Activated CD4-positive, CD25-positive, alpha-beta regulatory T cell treated with anti-CD3 and anti-CD28 coated beads, Interleukin-2, amount 50 U/mL, for 72 hours (primary cell): ENCODE measurements at places on chromosomes 7 and 10.

GRCh38 chr7:158672975-158673374 lies 31.6 kb downstream of the NCAPG2 start:
- no peak for DNase-seq

GRCh38 chr10:69434169-69434568 lies 17.1 kb upstream of the TSPAN15 start:
- no peak for DNase-seq

DNA sequence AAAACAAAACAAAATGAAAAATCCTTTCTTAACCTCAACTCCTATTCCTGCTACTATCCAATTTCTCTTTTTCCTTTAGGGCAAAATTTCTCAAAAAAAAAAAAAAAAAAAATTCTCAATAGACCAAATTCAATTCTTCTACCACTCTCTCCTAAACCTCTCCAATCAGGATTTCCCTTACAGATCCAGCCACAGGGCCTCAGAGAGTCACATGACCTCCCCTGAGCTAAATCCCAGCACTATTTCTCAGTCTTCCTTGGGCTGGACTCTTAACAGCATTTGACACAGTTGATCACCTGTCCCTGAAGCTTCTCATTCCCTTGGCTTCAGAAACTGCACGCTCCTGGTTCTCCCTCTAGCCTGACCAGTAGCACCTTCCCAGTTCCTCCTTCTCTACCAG lies 4.9 kb downstream of the ZNF12 start:
- no peak for DNase-seq

- DNase-seq, result no peak
Observed at GRCh38 chr10:119826771-119827170, 45.9 kb downstream of the MCMBP start.

GRCh38 chr10:114767101-114767985 lies 54.2 kb upstream of the FHIP2A start:
- peak; percentile 35 for DNase-seq

- DNase-seq, result no peak
Observed at GRCh38 chr7:123738808-123739207, 10.0 kb downstream of the WASL start.

GRCh38 chr10:11378835-11379234 lies 232.6 kb downstream of the USP6NL start:
- DNase-seq, result no peak

- no peak for DNase-seq
Observed at GRCh38 chr10:43906490-43906889, 257.8 kb upstream of the ZNF32 start.

GRCh38 chr10:108616559-108617285 lies 1306.6 kb downstream of the XPNPEP1 start:
- DNase-seq, result no peak

- no peak for DNase-seq
Observed at GRCh38 chr10:59285073-59285472, 77.3 kb downstream of the FAM13C start.

DNA sequence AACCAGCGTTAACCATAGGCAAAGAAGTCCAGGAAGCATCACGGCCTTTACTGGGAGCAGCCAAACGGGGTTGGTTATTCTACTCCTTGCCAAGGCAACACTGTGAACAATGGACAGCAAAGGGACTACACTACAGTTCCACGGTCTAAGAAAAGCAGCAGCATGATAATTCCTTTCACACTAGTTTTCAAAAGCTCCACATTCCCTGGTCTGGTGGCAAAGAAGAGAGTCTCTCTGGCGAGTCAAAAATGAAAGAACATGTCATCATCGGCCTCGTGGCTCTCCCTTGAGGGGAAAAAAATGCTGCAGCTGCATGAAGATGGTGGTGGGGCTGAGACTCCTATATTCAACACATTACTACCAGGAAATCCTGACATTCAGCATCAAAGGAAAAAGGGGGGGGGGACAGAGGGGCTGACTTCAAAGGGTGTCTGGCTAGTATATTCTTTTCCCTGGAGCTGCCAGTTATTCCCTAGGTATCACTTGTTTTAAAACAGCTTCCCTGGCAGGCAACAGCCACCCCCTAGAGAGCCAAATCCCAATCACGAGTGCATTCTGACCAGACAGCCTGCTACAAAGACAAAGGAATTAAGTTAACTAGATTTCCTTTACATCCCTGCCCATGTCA lies 49.1 kb downstream of the SLC37A3 start:
- DNase-seq, result no peak

- no peak for DNase-seq
Observed at GRCh38 chr7:104890216-104890615, 123.8 kb upstream of the KMT2E start.

DNA sequence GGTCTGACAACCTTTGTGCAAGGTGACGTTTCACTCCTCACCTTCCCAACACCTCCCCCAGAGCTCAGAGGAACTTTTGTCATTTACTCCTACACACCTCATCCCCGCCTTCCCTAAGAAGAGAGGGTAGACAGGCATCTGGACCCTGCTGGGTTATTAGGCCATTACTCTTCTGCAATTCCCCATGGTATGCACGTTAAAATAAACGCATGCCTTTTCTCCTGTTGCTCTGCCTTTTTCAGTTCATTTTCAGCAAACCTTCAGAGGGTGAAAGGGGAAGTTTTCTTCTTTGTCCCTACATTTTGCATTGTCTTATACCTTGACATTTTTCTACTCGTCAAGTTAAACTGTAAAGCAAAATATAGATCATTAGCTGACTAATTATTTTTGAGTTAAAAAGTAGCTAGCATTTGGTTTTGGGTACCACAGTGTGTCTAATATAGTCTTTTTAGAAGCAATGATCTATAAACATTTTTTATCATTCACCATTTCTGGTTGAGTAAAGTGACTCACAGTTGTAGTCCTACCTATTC lies 10.5 kb upstream of the EDRF1 start:
- DNase-seq, result no peak

GRCh38 chr7:118214051-118214832 lies 10.3 kb upstream of the ANKRD7 start:
- DNase-seq, result peak; percentile 52

DNA sequence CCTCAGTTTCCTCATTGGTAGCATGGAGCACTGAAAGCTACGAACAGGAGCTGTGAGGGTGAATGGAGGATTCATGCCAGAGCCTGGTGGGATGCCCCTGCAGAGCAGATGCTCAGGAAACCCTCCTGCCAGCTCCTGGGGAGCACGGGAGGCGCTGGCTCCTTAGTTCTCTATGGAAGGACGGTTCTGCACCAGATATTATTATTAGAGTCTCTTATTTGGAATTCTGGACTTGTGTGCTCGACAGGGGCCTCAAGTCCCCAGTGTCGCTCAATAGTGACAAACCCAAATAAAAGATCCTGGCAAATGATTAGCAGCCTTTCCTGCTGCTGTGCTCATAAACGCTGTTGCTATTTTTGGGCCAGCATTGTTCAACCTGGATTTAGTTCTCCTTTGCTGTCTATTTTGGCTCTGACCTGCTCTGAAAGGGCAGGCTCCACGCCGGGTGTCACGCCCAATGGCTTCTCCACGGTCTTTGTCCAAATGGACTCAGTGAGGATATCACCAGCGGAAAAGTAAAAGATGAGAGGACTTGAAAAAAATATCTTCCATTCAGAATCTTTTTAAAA lies 23.0 kb upstream of the KLF6 start:
- DNase-seq, result no peak

GRCh38 chr10:46314071-46314470 lies 27.3 kb downstream of the ANTXRL start:
- no peak for DNase-seq

DNA sequence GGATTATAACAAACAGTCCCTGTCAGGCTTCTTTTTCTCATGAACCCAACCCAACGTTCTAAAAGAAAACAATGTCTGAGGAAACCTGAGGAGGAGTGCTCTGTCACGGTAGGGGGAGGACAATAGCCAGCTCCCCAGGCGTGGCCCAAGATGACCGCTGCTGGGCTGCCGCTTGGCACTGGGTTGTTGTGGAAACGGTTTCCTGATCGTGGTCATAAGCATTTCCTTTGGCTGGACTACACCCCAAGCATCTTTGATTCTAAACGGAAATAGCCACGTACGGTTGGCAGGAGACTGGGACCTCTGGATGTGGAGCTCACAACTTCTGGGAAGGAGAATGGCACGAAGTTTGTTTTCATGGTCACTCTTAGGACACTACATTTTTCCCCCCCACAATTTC lies 30.4 kb upstream of the DMBT1 start:
- no peak for DNase-seq

DNA sequence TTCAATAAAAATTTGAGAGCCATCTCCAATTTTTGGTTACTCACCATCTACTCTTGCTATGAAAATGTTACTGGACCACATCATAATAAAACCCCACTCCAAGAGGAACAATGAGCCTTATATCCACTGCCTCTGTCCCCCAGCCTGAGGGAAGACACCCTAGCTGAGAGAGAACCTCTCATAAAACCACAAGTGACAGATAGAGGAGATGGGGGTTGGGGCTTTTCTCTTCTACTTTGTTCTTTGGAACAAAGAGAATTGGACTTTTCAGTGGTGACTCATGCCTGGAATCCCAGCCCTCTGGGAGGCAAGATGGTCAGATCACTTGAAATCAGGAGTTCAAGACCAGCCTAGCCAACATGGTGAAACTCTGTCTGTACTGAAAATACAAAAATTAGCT lies 27.6 kb upstream of the TAS2R16 start:
- no peak for DNase-seq

DNA sequence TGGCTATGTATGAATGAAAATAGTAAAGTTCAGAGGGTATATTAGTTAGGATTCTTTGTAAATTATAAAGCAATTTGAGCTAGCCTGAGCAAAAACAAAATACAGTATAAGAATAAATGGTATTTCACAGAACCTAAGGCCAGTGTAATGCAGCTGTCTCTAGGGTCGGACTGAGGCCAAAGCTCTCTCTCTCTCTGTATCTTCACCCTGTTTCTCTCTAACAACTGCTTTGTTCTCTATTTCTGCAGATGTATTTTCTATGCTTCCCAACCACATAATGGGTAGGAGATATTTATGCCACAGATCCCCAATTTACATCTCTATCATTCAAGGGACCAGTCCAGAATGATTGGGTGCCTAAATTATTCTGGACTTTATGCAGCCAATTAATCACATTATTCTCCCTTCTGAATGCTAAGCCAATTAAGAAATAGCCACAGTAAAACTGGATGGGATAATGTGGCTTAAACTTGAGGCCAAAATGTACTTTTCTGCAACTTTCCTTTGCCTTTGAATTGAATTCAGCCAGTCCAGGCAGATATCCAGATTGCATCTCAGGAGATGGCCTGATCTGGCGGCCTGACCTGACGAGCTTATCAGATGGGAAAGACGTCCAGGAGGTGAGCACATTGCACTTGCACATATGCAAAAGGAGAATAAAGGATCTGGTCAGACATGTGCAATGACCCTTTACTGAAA lies 24.6 kb upstream of the IMMP2L start:
- DNase-seq, result no peak

- DNase-seq, result no peak
Observed at GRCh38 chr7:45657136-45657889, 83.1 kb downstream of the ADCY1 start.

- no peak for DNase-seq
Observed at GRCh38 chr10:6260843-6261242, 58.1 kb downstream of the PFKFB3 start.

GRCh38 chr10:29250066-29250465 lies 38.8 kb upstream of the LYZL1 start:
- no peak for DNase-seq

DNA sequence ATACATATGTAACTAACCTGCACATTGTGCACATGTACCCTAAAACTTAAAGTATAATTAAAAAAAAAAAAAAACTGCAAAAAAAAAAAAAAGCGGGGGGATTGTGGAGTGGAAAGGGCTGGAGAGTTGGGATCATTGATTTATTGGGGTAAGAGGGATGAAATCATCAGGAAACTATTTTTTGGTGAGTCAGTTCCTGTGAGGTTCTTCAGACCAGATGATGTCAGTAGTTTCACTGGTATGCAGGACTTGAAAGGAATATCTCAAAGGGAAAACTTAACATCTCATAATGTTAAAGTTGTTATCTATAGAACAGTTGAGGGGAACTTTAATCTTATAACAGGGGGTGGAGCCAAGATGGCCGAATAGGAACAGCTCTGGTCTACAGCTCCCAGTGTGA lies 32.6 kb upstream of the TECTB start:
- DNase-seq, result no peak

- no peak for DNase-seq
Observed at GRCh38 chr10:100653957-100654781, 91.2 kb upstream of the PAX2 start.
